ENCODE measurements at places on chromosomes 6 and 20. TPM values are rescaled to one million over a fixed set of nuclear protein-coding genes. Genes with fewer than 3 reads are reported as not detected.

PI16 gene
- total RNA-seq = under 0.01 TPM

ARMC12 gene
- total RNA-seq = 0.82 TPM

SNAP91 gene
- total RNA-seq = 108 TPM

FAM162B gene
- 1.2 TPM for total RNA-seq

C6orf141 gene
- 4.9 TPM for total RNA-seq

LKAAEAR1 gene
- total RNA-seq = 2.9 TPM

RIMS4 gene
- total RNA-seq = 43.2 TPM

SAMD5 gene
- 11.8 TPM for total RNA-seq

BAG2 gene
- 1.6 TPM for total RNA-seq

RAET1L gene
- total RNA-seq = not detected

SLC17A1 gene
- not detected for total RNA-seq

UNC5CL gene
- total RNA-seq = under 0.01 TPM

LY6G6F gene
- total RNA-seq = not detected

FOXQ1 gene
- total RNA-seq = 1.2 TPM

EYA2 gene
- 2.4 TPM for total RNA-seq

ZSCAN12 gene
- 18.8 TPM for total RNA-seq

TSPO2 gene
- total RNA-seq = 0.82 TPM

SCGN gene
- 30.2 TPM for total RNA-seq

FOXP4 gene
- 0.82 TPM for total RNA-seq
